ENCODE measurements at places on chromosomes 2 and 18.

DNA sequence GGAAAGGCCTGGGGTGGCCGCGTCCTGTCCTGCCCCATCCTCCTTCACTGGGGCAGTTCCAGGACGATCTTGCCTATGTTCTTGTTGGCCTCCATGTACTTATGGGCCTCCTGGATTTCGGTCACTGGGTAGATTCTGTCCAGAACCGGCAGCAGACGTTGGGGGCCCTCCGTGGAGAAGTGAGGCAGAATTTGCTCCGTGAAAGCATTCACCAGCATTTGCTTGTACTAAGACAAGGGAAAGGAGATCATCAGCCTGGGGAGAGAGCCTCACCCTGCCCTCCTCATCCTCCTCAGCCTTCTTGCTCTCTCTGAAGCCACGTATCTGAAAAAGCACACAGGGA is 1.4 kb upstream of the SF3B6 start:
- DNase-seq, result peak; percentile 27

DNA sequence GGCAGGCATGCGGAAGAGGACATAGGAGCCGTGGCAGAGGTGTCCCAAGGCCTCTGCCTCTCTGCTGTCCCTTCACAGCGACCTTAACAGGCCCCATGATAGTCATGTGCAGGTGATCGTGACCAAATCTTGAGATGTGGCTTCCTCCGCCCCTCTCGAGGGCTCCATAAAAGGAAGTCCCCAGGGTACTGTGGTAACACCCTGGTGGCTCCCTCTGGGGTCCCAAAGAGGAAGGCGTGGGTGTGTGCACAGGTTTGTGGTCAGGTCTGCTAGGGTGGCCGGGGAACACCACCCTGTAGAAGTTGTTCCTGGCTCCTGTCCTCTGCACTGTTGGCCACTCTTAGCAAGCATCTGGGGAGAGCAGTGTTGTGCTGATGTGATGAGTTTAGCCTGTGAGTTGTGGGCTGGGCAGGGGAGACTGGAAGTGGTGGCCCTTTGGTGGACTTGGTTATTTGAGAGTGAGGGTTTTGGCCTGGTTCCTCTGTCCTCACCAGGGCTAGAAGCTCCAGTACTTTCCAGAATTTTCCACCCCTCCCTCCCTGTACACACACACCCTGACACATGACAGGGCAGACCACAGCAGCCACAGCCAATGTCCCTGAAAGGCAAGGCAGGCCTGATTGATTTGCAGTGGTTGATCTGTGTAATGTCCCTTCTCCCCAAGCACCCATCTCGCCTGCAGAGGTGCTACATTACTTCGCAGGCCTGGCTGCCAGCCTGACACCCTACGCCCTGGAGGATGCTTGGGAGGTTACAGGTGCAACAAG is 68.9 kb upstream of the BOD1L2 start:
- peak; percentile 76 for DNase-seq

DNA sequence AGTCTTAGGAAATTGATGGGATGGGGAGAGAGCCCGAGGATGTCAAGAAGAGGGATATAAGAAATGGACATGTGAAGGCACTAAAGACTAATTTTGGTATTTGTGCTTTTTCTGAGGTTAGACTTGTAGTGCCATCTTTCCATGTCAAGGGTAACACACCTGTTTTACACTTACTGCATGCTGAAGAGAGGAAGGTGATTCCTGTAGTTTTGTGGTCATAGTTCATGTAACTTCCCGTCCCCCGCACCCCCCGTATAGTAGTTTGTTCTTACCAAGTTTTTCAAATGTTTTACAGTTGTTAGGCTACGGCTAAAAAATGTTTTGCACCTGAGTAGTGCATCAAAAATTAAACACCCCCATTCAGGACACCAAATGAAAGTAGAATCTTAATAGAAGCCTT is 73.8 kb downstream of the CLIP4 start:
- DNase-seq, result no peak

- no peak for DNase-seq
Measured at GRCh38 chr2:102801098-102801718, 39.4 kb downstream of the TMEM182 start.

GRCh38 chr2:233982421-233983121 is 65.4 kb downstream of the TRPM8 start:
- DNase-seq, result no peak

DNA sequence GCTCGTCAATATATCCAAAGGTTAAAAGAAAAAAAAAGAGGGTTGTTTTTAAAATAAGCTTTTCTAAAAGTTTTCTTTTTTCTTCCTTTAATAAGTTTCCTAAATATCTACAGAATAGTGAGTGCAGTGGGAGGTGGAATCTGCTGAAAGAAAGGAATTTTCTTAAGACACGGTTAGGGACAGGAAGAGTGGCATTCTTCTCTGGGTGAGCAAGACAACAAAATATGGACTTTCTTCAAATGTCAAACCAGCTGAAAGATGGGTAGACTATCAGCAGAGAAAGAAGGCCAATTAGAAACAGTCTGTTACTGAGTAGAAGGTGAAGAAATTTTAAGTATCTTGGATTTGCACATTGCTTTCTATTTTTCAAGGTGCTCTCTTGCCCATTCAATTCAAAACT is 222.7 kb upstream of the PIK3C3 start:
- DNase-seq, result no peak

- no peak for DNase-seq
Measured at GRCh38 chr2:102050854-102051391, 59.2 kb downstream of the IL1R2 start.

GRCh38 chr2:20706786-20707185 is 39.8 kb downstream of the GDF7 start:
- no peak for DNase-seq

DNA sequence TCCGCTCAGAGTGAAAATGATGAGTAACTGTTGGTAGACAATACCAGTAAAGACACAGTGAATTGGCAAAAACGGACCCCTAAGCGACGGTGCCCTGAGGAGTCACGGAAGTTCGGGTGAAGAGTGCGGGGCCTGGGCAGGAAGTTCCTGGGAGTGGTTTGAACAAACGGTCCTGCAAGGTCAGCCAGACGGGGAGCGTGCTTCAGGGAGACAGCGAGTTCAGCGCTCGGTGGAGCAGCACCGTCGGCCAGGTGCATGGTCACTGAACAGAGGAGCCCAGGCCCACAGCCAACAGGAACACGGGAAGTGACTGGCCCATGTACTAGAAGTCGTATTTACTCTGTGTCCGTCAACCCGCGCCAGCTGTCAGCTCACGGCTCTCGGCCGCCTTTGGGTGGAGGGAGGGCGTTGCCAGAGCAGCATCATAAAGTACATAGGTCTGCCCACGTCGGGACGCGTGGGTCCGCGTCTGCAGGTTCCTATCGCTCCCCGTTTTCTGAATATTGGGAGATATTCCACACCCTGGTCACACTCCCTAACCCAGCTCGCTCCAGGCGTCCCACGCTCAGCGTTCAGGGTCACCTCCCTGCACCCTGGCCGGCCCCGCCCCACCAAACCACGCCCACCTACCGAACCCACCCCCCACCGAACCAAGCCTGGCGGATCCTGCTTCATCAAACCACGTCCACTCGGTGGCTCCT is 75.6 kb upstream of the UXS1 start:
- DNase-seq, result no peak

Measured in Kasumi-1 (cell line).